ENCODE measurements at places on chromosomes 13 and 19. TPM values are rescaled to one million over a fixed set of nuclear protein-coding genes. Genes with fewer than 3 reads are reported as not detected.

GRCh38 chr13:48749144-48749543 lies 95.4 kb downstream of the CYSLTR2 start:
- no peaks in the 10 kb centered on the region for H3K36me3 ChIP-seq
- peaks cover 8% of the 10 kb centered on the region for H3K4me1 ChIP-seq
- no peaks in the 10 kb centered on the region for H3K27me3 ChIP-seq
- no peak for DNase-seq
- H3K27ac ChIP-seq: no peak overlapping the region
- H3K4me3 ChIP-seq: no peak overlapping the region

SERTM1 gene
- total RNA-seq: not detected

PTH2 gene
- not detected for total RNA-seq

RDH8 gene
- not detected for total RNA-seq

DNA sequence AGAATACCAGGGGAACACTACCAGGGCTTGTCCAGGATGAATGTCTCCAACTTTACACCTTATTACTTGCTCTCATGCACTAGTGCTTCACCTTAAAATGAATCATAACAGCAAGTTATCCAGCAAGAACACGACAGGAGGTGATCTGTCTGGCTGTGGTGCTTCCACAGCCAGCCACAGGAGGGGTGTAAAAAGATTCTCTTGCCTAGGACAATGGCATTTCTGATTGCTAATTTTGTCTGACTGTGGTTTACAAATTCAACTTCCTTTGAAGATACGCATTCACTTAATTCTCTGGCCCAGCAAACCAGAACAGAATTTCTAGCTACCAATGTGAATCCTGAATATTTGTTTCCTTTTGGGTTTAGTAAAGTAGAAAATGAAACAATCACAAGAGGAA lies 23.1 kb upstream of the COG3 start:
- H3K27me3 ChIP-seq: no peaks in the 10 kb centered on the region
- H3K27ac ChIP-seq: no peak overlapping the region
- no peaks in the 10 kb centered on the region for H3K36me3 ChIP-seq
- peaks cover 7% of the 10 kb centered on the region for H3K4me1 ChIP-seq
- no peak overlapping the region for H3K4me3 ChIP-seq

GRCh38 chr13:63190742-63191141 lies 1775.1 kb upstream of the PCDH20 start:
- H3K27ac ChIP-seq: no peak overlapping the region
- no peaks in the 10 kb centered on the region for H3K27me3 ChIP-seq
- H3K4me3 ChIP-seq: no peak overlapping the region
- no peaks in the 10 kb centered on the region for H3K36me3 ChIP-seq
- H3K4me1 ChIP-seq: no peaks in the 10 kb centered on the region

EVI5L gene
- total RNA-seq: 17.8 TPM

CYP4F8 gene
- total RNA-seq: not detected

- peaks cover 36% of the 10 kb centered on the region for H3K4me1 ChIP-seq
- no peak overlapping the region for H3K27ac ChIP-seq
- H3K27me3 ChIP-seq: no peaks in the 10 kb centered on the region
- no peak for DNase-seq
- H3K4me3 ChIP-seq: no peak overlapping the region
These were observed 64.7 kb downstream of the COL4A2 start for GRCh38 chr13:110371550-110372465.

GRCh38 chr19:17390665-17391370 lies 3.2 kb downstream of the CCDC194 start:
- no peak overlapping the region for H3K27ac ChIP-seq
- peak; percentile 89 for DNase-seq
- peak overlapping the region; percentile 93 for H3K4me3 ChIP-seq
- H3K36me3 ChIP-seq: no peaks in the 10 kb centered on the region
- peaks cover 14% of the 10 kb centered on the region for H3K4me1 ChIP-seq
- peaks cover 21% of the 10 kb centered on the region for H3K27me3 ChIP-seq

GRCh38 chr13:59210543-59210942 lies 953.2 kb downstream of the DIAPH3 start:
- no peak overlapping the region for H3K4me3 ChIP-seq
- no peak for DNase-seq
- no peak overlapping the region for H3K27ac ChIP-seq

- no peaks in the 10 kb centered on the region for H3K36me3 ChIP-seq
- peaks cover 20% of the 10 kb centered on the region for H3K4me1 ChIP-seq
- no peaks in the 10 kb centered on the region for H3K27me3 ChIP-seq
- DNase-seq: no peak
- no peak overlapping the region for H3K4me3 ChIP-seq
- no peak overlapping the region for H3K27ac ChIP-seq
These were observed 20.0 kb downstream of the ELL start for GRCh38 chr19:18501832-18502231.

DNA sequence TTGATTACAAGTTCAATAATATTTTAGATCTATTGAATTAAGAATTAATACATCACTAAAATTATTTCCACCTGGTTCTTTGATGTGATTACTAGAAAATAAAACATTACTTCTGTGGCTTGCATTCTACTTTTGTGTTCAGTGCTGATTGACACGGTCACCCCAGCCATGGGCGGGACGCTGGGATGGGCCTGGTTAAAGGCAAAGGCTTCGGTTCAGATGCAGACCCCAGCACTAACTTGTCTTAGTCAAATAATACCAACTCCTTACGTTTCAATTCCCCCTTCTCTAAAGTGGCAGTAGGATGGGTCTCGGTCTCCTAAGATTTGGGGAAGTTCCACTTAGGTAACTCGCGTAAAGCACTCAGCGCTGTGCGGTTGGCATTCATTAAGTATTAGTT lies 144.9 kb downstream of the URI1 start:
- no peaks in the 10 kb centered on the region for H3K27me3 ChIP-seq
- no peaks in the 10 kb centered on the region for H3K36me3 ChIP-seq
- no peak for DNase-seq
- no peak overlapping the region for H3K4me3 ChIP-seq

DNA sequence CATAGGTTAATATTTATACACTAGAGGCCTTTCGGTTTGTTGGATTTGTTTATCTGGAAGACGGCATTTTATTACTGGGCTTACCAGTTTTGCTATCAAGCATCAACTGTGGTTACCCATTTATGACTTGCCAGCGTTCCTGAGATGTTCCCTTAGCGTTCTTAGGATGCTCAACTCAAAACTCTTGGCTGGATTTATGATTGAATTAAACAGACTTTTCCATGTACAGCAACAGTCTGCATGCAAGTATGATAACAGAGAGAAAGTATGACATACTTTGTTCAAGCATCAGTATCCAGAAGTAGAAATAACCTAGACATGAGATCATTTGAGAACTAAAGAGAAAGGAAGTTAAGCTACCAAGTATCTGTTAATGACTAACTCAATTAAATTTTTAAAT lies 29.9 kb upstream of the RNF113B start:
- no peak overlapping the region for H3K4me3 ChIP-seq
- peaks cover 49% of the 10 kb centered on the region for H3K36me3 ChIP-seq

DNA sequence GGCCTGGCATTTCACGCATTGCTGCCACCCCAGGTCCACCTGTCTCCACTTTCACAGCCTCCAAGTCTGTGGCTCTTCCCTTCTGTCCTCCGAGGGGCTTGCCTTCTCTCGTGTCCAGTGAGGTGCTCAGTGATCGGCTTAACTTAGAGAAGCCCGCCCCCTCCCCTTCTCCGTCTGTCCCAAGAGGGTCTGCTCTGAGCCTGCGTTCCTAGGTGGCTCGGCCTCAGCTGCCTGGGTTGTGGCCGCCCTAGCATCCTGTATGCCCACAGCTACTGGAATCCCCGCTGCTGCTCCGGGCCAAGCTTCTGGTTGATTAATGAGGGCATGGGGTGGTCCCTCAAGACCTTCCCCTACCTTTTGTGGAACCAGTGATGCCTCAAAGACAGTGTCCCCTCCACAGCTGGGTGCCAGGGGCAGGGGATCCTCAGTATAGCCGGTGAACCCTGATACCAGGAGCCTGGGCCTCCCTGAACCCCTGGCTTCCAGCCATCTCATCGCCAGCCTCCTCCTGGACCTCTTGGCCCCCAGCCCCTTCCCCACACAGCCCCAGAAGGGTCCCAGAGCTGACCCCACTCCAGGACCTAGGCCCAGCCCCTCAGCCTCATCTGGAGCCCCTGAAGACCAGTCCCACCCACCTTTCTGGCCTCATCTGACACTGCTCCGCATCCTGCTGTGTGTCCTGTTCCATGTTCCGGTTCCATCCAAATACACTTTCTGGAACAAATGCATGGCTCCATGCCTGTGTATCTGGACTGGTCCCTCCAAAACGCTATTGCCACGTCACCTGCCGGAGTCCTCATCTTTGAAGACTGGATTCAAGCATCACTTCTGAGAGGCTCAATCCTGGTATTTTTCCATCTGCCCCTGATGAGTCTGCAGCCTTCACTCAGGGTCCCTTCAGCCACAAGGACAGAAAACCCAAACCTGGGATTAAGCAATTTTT lies 10.7 kb upstream of the DHDH start:
- DNase-seq: no peak
- H3K27ac ChIP-seq: peak overlapping the region; percentile 14
- peaks cover 9% of the 10 kb centered on the region for H3K36me3 ChIP-seq
- no peak overlapping the region for H3K4me3 ChIP-seq
- no peaks in the 10 kb centered on the region for H3K4me1 ChIP-seq

- H3K27me3 ChIP-seq: no peaks in the 10 kb centered on the region
- H3K4me1 ChIP-seq: peaks cover 11% of the 10 kb centered on the region
- peaks cover 3% of the 10 kb centered on the region for H3K36me3 ChIP-seq
- no peak for DNase-seq
These were observed 512 bp downstream of the CC2D1A start for GRCh38 chr19:13906521-13906904.

- no peak overlapping the region for H3K4me3 ChIP-seq
- H3K27me3 ChIP-seq: no peaks in the 10 kb centered on the region
- peaks cover 16% of the 10 kb centered on the region for H3K36me3 ChIP-seq
- no peak for DNase-seq
- H3K4me1 ChIP-seq: peaks cover 7% of the 10 kb centered on the region
These were observed 13.7 kb upstream of the GPR183 start for GRCh38 chr13:99320693-99321481.

DNA sequence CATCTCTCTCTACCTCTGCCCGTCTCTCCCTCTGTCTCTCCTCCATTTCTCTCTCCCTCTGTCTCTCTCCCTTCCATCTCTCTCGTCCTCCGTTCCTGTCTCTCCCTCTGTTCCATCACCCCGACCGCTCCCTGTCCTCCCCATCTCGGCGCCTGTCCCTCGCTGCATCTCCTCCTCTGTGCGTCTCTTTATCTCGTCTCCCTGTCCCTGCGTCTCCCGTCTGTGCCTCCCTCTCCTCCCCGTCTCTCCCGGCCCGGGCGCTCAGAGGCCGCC lies 4.6 kb downstream of the GRIN2D start:
- no peak for DNase-seq
- H3K27me3 ChIP-seq: peaks cover 60% of the 10 kb centered on the region
- peaks cover 3% of the 10 kb centered on the region for H3K36me3 ChIP-seq
- H3K27ac ChIP-seq: no peak overlapping the region

GRCh38 chr13:106088085-106088484 lies 447.4 kb downstream of the EFNB2 start:
- H3K36me3 ChIP-seq: no peaks in the 10 kb centered on the region
- H3K27me3 ChIP-seq: no peaks in the 10 kb centered on the region
- no peak overlapping the region for H3K27ac ChIP-seq
- peaks cover 36% of the 10 kb centered on the region for H3K4me1 ChIP-seq
- no peak overlapping the region for H3K4me3 ChIP-seq
- DNase-seq: no peak

CD33 gene
- not detected for total RNA-seq

DNA sequence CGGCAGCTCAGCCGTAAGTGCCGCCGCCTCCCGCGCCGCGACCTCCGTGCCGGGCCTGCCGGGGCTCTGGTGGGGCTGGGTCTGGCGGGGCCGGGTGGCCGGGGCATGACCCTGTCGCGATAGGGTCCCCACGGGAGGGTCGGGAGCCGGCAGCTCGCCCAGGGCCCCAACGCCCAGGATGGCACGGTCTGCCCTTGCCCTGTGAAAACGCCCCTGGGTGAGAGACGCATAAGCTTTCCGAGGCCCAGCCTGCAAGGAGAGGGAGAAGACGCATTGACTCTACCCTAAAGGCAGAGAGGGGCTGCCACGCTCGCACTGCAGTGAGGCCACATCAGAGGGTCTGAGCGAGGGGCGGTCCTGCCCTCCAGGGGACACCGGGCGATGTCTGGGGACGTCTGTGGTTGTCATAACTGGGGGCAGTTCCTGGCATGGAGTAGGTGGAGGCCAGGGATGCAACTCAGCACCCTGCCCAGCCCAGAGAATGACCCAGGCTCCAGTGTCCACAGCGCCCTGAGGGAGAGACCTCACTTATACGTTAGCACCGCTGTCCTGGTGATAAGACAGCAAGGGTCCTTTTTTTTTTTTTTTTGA lies 539 bp downstream of the ZNF554 start:
- peaks cover 3% of the 10 kb centered on the region for H3K4me1 ChIP-seq
- no peaks in the 10 kb centered on the region for H3K27me3 ChIP-seq
- H3K4me3 ChIP-seq: peak overlapping the region; percentile 93
- peak overlapping the region; percentile 47 for H3K27ac ChIP-seq
- DNase-seq: peak; percentile 29
- H3K36me3 ChIP-seq: peaks cover 6% of the 10 kb centered on the region
